ENCODE measurements at places on chromosomes 7 and 10.

DNA sequence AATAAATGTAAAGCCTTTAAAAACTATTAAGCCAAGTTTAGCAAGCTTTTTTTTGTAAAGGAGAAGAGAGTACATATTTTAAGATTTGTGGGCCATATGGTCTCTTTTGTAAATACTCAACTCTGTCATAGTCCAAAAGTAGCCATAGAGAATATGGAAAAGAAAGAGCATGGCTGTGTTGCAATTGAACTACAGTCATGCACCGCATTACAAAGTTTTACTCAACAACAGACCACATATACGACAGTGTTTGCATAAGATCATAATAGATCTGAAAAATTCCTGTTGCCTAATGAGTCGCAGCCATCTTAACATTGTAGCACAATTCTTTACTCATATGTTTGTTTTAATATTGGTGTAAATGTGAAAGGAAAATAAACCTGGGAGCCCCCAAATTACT is 440.8 kb downstream of the HTR7 start:
- no peak for DNase-seq

GRCh38 chr10:117496031-117496430 is 46.5 kb upstream of the EMX2 start:
- DNase-seq: no peak

- DNase-seq: no peak
Observed at GRCh38 chr7:106736508-106737201, 75.7 kb upstream of the CCDC71L start.

- DNase-seq: no peak
Observed at GRCh38 chr7:70621954-70622600, 509.9 kb upstream of the GALNT17 start.

- no peak for DNase-seq
Observed at GRCh38 chr7:29607889-29608288, 44.3 kb downstream of the PRR15 start.

DNA sequence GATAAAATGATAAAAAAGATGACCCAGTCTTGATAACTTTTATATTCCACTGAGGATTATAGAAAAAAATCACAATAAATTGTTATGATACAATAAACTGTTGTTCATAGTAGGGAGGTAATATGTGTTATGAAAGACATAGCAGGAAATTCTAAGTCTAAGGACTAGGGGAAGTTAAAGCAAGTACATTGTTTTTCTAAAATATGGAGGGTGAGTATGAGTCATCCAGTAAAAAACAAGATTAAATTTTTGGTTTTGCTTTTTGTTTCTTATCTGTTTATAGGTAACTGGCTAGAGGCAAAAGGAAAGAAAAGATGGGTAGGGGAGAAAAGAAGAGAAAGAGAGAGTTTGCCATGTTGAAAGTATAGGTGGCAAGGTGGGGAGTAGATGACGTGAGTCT is 188.4 kb downstream of the POLR1F start:
- DNase-seq: no peak

- no peak for DNase-seq
Observed at GRCh38 chr10:77146712-77147336, 490.8 kb downstream of the KCNMA1 start.

GRCh38 chr7:117790731-117791130 is 82.5 kb downstream of the CTTNBP2 start:
- DNase-seq: no peak

GRCh38 chr10:16271571-16271970 is 165.2 kb upstream of the PTER start:
- DNase-seq: no peak

- DNase-seq: no peak
Observed at GRCh38 chr10:124999433-125000365, 57.8 kb downstream of the ZRANB1 start.

GRCh38 chr10:85995791-85996190 is 370.8 kb downstream of the GRID1 start:
- DNase-seq: peak; percentile 6

DNA sequence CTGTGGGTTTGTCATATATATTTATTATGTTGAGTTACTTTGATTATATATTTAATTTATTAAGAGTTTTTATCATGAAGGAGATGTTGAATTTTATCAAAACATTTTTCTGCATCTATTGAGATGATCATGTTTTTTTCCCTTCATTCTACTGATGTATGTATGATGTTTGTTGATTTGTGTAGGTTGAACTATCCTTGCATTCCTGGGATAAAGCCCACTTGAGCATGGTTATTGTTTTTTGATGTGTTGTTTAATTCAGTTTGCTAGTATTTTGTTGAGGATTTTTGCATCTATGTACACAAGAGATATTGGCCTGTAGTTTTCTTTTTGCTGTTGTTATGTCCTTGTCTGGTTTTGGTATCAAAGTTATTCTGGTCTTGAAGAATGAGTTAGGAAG is 31.1 kb downstream of the SCART1 start:
- no peak for DNase-seq

- DNase-seq: no peak
Observed at GRCh38 chr10:63666836-63667383, 145.7 kb downstream of the REEP3 start.

All from stimulated activated CD4-positive, alpha-beta T cell treated with anti-CD3 and anti-CD28 coated beads, Interleukin-1b, Interleukin-23, amount 100 ng/mL, for 4 hours (primary cell).